ENCODE measurements at places on chromosomes 1 and 21. TPM values are rescaled to one million over a fixed set of nuclear protein-coding genes. Genes with fewer than 3 reads are reported as not detected.

The RBM11 gene
- total RNA-seq: 1.5 TPM

The FCRL6 gene
- not detected for total RNA-seq

The ATF3 gene
- not detected for total RNA-seq

The VASH2 gene
- total RNA-seq: not detected

The FPGT gene
- total RNA-seq: 5.8 TPM

The SLC9A1 gene
- 25.7 TPM for total RNA-seq

The OR6P1 gene
- not detected for total RNA-seq

The SKI gene
- total RNA-seq: 18.7 TPM

The DENND2D gene
- total RNA-seq: 24.6 TPM

The CYP4Z1 gene
- not detected for total RNA-seq

The RPTN gene
- not detected for total RNA-seq

The LCE6A gene
- not detected for total RNA-seq

The ACTN2 gene
- total RNA-seq: 0.58 TPM

The IGFN1 gene
- not detected for total RNA-seq

The ANKRD65 gene
- total RNA-seq: 13.6 TPM

The ASPM gene
- 16.5 TPM for total RNA-seq

The KRTAP21-2 gene
- total RNA-seq: not detected

All from stomach (tissue), 19 donors.